ENCODE measurements at places on chromosomes 16 and 17. TPM values are rescaled to one million over a fixed set of nuclear protein-coding genes. Genes with fewer than 3 reads are reported as not detected.
A peak's percentile ranks its signal among the peaks of the same experiment; 100 is the strongest.

Gene KRT20
- not detected for polyA plus RNA-seq

Gene PRSS36
- 1.2 TPM for polyA plus RNA-seq

Gene G6PC1
- polyA plus RNA-seq, result 6.5 TPM

Gene TEX14
- 0.71 TPM for polyA plus RNA-seq

Gene QPRT
- 115 TPM for polyA plus RNA-seq

Gene C17orf78
- not detected for polyA plus RNA-seq

DNA sequence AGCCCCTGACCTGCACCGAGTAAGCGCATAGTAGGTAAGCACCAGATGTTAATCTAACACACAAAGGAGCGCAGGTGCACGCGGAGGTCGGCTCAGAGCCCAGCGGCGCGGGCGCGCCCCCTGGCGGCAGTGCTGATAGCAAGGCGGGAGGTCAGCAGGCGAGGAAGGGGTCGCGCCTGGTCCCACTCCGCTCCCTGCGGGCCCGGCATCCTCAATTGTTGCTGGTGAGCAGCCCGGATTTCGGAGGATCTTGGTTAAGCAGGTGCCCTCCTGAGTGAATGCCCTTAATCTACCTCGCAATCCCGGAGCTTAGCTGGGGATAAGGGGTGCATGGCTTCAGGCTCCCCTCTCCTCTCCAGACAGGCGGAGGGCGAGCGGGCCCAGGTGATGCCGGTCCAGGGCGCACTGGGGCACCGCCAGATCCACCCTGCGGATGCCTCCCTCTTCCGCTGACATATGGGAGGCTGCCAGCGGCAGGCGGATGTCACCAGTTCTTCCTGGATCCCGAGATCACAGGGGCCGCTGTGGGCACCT lies 4.0 kb upstream of the WNT3 start:
- DNase-seq, result no peak

DNA sequence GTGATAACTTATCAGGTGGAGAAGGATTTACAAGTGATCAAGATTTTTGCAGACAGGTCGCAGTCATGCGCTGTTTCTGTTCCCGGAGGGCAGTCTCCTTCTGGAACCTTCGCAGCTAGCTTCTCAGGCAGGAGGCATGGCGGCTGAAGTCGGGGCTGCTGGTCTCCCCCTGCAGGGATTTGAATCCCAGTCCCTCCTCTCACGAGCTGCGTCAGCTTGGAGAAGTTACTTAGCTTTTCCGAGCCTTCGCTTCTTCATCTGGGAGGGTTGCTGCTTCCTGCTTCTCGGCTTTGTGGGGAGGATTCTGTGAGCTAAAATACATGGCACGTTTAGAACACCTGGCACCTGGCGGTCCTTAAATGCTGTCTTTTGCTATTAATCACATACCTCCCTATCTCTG lies 287.8 kb upstream of the FOXF1 start:
- no peak for DNase-seq

DNA sequence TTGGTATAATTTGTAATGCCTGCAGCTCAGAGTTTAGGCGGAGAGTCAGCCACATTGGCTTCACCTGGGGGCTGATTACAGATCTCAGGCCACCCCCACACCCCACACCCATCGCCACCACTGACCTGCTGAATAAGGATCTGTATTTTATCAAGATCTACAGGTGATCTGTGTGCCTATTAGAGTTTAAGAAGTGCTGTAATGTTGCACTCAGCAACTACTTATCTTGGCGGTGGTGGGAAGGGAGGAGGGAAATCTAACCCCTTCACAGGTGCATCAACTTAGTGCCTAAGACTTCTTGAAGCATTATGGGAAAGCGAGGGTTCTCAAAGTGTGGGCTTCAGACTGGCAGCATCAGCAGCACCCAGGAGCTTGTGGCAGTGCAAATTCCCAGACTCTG lies 17.5 kb upstream of the KRT20 start:
- no peak for DNase-seq

- peak; percentile 31 for DNase-seq
Observed at GRCh38 chr16:23269248-23269953, 32.7 kb upstream of the SCNN1B start.

GRCh38 chr17:70254735-70255460 lies 85.6 kb downstream of the KCNJ2 start:
- no peak for DNase-seq

DNA sequence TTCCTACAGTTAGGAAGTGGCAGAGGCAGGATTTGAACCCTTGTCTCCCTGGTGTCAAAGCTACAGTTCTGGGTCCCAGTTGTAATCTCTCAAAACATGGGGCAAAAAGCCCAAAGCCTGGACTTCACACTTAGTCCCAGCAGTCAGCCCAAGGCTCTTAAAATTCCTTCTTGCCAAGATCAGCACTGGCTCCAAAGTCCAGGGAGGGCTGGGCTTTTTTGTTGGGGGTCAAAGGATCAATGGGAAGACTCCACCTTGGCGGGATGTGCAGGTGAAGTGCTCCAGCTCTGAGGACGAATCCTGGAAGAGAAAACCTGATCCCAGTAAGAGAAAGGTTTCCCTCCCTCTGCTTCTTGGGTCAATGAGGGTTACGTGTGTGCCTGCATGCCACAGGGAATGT lies 195.5 kb downstream of the HAPSTR1 start:
- no peak for DNase-seq

DNA sequence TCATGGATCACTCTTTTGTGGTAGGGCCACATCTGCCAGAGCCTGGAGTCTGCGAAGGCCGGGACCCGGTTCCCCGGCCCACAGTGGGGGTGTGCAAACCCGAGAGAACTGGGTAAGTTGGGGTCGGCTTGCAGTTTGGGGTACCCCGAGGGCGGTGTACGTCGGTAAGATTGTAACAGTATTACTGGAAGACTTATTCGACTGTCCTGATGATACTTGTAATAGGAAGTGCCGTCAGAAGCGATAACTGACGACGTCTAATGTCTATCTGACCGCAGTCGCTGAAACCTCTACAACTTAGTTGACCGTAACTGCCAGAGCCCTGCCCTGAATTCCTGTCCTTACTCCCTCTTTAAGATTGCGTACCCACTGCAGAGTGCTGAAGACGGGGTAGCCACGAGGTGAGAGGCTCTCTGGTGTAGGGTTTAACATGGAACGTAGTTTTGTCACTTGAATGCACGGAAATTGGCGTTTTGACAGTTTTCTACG lies 24.0 kb downstream of the TRPV2 start:
- DNase-seq, result no peak

- DNase-seq, result no peak
Observed at GRCh38 chr16:23365602-23366240, 63.6 kb downstream of the SCNN1B start.

DNA sequence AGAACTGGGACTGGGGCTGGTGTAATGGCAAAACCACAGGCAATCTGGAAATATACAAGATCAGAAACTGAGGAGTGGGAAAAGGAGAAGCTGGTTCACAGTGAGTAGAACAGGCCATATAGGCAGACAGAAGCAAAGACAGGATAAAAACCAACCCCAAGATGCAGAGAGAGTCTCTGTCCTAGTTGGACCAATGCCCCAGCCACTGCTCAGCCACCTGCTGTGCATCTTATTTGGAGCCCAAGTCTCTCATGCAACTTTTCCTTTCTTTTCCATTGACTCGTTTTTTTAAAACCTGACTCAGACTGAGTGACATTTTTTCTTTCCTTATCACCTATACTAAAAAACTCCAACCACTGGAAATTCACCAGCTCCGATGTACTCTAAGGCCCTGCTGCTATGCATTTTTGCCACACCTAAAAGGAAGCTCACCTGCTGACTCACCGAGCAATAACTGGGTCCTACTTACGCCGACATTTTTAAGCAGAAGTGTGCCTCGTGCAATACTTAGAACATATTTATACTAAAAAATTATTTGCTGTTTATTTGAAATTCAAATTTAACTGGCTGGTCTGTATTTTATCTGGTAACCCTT lies 100.8 kb upstream of the XYLT1 start:
- no peak for DNase-seq

GRCh38 chr16:51556694-51557340 lies 405.7 kb upstream of the SALL1 start:
- DNase-seq, result no peak

GRCh38 chr16:67245186-67245585 lies 2.1 kb downstream of the FHOD1 start:
- no peak for DNase-seq

- DNase-seq, result no peak
Observed at GRCh38 chr17:48613862-48614694, 1.0 kb downstream of the HOXB8 start.

Data from right renal cortex interstitium (tissue), 3 donors.